ENCODE measurements at places on chromosomes 16 and 17. TPM values are rescaled to one million over a fixed set of nuclear protein-coding genes. Genes with fewer than 3 reads are reported as not detected.

The FSCN2 gene
- 2.4 TPM for polyA plus RNA-seq

The MYCBPAP gene
- polyA plus RNA-seq, result 1.2 TPM

The MT1H gene
- 58.4 TPM for polyA plus RNA-seq

The HOXB5 gene
- 51.6 TPM for polyA plus RNA-seq

The CD300LB gene
- polyA plus RNA-seq, result 0.26 TPM

All from left renal cortex interstitium (tissue), 4 donors.